Heart left ventricle (tissue), 16 donors: ENCODE measurements at places on chromosomes 1 and 21. TPM values are rescaled to one million over a fixed set of nuclear protein-coding genes. Genes with fewer than 3 reads are reported as not detected.

DNA sequence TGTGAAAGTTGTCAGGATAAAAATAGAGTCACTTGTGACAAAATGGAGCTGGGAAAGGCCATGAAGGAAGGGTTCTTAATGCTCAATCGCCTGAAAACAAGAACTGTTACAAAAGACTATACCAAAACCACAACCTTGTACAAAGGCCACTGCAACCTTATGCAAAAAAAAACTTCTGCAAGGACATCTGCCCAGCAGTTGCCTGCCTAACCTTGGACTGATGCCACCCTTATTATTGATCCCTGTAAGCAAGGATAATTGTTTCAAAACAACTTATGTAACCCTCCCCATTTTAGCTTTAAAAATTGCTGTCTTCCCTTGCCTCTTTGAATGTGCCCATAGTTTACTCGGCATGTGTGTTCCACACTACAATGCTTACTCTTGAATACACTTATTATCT lies 5.7 kb downstream of the ALG14 start:
- no peak for DNase-seq

- DNase-seq: no peak
Observed at GRCh38 chr21:41832596-41833496, 46.3 kb downstream of the PRDM15 start.

DNA sequence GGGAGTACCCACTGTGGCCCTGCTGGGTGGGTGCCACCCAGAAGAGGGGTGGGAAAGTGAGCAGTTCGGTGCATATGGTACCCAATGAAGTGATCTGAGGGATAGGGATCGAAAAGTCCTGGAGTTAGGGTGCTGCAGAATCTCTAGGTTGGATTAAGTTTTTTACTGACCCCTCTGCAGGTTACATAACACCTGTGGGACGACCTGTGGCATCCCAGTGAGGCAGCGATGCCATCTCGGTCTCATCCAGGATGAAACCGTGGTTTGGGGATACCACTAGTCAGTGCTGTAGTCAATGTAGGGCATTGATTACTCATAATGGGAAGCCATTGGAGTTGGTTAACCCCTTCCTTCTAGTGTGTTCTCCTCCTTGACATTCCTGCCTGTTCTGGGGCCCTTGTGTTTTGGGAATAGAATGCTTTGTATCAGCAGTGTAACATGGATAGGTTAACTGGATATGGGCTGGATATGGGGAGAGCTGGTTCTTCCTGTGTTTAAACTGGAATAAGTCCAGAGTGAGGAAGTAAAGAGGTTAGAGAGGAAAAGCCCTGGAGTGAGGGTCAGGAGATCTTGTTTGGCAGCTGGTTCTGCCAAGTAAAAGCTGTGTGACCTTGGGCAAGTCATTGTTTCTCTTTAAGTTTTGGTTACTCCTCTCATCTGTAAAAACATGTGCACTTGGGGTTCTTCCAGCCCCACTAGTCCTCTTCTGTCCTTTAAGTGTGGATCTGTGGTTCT lies 42.8 kb upstream of the ATF3 start:
- DNase-seq: no peak

DNA sequence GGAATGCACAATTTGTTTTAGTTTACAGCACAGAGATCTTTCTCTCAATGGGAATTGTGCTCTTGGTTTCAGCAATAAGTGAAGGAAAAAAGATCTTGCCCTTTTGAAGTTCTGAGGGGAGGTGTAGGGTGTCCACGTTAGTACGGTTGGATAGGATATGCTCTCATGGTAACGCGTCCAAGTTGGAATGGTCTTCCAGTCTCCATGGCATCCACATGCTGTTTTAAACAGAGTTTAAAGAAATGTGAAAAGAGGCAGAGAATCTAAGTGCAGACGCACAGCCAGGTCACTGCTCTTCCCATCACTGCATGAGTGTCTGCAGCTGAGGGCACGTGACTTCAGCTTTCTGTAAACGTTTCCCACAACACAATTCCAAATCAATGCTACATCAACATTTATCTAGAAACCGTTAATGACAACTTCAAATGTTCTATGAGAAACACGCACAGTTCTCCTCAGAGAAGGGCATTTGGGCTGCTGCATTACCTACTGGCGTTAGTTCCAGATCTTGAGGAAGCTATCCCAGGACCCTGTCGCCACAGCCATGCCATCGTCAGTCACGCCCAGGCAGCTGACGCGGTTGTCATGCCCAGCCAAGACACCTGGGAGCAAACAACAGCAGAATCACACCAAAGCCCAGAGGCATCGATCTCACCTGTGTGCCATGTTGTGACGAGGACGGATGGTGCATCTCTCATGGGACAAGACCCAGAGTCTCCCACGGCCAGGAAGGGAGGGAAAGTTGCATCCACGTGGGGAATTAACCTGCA lies 8.8 kb upstream of the NADK start:
- DNase-seq: no peak

DNA sequence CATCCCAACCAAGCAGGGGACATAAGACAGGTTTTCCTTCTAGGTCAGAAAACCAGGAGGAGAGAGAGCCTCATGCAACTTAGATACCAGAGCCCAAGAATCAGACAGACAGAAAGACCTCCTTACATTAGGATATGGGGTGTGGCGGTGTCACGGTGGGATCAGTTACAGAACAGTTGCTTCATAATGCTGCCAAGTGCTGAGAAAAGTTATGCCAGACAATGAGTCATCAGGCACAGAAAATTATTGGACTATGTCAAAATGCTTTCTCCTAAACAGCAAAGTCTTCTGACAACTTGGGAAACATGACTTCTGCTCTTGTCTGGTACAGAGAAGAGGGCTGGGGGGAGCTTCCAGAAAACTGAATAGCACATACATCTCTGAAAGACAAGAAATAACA lies 1120.2 kb upstream of the TMPRSS15 start:
- no peak for DNase-seq

The CCDC24 gene
- 0.90 TPM for polyA plus RNA-seq
